ENCODE measurements at places on chromosomes 13 and 19.

GRCh38 chr13:42769650-42770049, 11.7 kb upstream of the FAM216B start:
- no peak for DNase-seq

DNA sequence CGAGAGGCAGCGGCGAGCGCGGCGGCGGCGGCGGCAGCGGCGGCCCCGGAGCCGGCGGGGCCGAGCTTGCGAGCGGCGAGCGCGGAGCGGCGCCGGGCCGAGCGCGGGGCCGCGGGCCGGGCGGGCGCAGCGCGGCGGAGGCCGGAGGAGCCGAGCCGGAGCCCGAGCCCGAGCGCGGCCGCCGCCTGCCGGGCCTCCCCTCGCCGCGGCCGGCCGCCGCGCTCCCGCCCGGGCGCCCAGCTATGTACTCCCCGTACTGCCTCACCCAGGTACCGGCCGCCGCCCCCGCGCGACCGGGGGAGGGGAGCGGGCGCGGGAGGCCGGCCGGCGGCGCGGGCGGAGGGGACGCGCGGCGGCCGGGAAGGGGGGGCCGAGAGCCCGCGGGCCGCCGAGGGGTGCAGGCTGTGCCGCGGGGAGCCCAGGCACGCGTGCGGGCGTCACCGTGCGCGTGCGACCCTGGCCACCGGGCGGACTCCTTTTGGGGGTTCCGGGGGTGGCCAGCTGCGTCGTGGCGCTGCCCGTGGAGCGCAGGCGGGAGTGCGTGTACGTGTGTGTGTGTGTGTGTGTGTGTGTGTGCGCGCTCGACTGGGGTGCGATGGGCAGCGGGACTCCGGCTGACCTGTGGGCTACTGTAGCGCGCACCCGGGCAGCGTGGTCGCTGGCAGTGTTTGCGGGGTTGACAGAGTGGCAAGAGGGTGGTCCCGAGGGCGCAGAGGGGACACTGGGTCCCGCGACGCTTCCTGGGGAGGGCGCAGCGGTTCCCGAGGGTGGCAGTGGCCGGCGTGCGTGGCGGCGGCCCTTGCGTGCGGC, 526 bp downstream of the NFIX start:
- no peak for DNase-seq

- DNase-seq: peak; percentile 47
These were observed 11.3 kb downstream of the PEAK3 start for GRCh38 chr19:2270423-2271233.

GRCh38 chr19:48940902-48941301, 7.4 kb downstream of the DHDH start:
- no peak for DNase-seq

- no peak for DNase-seq
These were observed 125.9 kb downstream of the SUCLA2 start for GRCh38 chr13:47875201-47875600.

GRCh38 chr19:17079710-17080439, 4.3 kb downstream of the MYO9B start:
- peak; percentile 49 for DNase-seq

DNA sequence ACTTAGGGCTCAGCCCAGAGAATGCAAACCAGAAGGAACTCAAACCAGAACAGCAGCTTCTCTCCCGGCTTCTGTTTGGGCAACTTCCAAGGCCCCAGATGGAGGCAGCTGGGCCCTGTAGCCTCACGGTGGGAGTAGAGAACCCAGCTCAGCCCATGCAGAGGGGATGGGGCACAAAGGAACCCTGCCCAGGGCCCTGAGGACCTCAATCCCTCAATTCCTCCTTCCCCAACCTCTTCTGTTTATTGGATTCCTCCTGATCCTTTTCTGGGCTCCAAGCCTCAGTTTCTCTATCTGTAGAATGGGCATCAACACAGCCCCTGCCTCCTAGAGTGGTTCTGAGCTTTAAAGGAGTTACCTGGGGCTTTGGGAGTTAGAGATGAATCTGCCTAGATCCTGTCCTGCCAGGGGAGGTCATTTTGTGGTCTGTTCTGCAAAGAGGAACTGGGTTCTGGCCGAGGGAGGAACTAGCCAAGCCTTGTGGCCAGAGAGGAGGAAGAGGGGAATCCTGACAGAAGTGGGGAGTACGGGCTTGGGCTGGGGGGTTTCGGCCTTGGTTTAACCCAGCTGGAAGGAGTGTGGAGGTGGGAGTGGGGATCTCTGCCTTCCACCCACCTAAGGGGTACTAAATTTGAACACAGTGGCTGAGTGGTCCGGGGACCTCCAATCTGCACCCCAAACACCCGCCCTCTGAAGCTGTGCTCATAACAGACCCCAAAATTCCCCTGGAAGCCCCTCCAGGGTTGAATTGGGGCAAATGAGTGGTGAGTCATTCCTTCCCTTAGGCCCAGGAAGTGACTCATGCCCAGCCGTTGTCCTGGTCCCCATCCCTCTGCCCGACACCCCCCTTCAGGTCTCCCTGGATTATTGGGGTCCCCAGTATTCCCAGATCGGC, 2.7 kb downstream of the ADGRE5 start:
- DNase-seq: peak; percentile 62

GRCh38 chr19:39582891-39583625, 19.3 kb upstream of the LGALS13 start:
- no peak for DNase-seq

GRCh38 chr13:38363219-38363618, 13.6 kb downstream of the UFM1 start:
- no peak for DNase-seq

DNA sequence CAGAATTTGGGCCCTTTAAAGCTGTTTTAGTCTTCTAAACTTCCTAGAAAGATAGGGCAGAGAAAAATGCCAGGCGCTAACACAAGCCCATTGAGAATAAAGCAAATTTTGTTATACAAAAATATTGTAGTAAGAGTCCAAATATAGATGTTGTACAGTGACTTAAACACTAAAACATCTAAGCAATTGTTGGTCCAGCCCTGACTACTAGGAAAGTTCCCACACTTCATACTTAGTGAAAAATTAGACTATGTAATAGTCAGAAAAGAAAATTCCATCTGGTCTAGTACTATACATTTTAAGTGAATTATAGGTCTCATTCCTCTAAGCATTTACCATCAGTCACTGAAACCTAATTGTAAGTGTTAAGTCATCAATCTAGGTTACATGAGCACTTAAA, 1518.3 kb upstream of the SLC10A2 start:
- DNase-seq: no peak

GRCh38 chr13:99467764-99468163, 33.5 kb upstream of the TM9SF2 start:
- no peak for DNase-seq

DNA sequence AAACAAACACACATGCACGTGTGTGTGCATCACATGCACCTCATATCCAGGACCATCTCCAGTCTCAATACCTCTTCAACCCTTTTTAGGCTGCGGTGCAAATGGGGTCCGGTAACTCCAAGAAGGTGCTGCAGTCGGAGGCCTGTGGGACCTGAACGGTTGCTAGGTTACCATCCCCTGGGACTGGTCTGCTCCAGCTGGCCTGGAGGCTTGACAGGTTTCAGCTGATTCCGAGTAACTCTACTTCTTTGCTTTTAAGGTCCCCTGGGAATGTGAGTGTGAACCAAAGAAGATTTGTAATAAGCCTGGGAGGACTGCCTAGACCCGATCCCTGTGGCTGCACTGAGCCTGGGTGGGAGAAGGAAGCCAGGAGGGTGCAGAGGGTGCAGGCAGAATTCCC, 117.5 kb downstream of the CCNA1 start:
- no peak for DNase-seq

GRCh38 chr19:51971624-51972023, 15.0 kb downstream of the ZNF350 start:
- DNase-seq: no peak

- DNase-seq: no peak
These were observed 20.7 kb downstream of the CLDN10 start for GRCh38 chr13:95573221-95573620.

DNA sequence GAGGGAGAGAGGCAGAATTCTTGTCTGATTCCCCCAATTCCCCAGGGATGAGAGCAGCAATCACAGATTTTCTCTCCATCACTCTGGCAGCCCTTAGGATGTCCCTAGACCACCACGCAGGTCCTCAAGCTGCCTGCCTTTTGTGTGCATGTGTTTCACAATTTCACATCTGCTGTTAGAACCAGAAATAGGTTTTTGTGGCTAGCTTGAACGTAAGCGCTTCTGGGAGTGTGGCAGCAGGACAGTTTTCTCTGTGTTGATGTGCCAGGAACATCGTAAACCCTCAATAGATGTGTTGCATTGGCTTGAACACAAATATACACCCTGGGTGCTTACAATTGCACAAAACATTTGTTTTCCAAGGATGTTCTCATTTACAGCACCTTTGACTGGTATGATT, 78.8 kb upstream of the TMTC4 start:
- DNase-seq: no peak

DNA sequence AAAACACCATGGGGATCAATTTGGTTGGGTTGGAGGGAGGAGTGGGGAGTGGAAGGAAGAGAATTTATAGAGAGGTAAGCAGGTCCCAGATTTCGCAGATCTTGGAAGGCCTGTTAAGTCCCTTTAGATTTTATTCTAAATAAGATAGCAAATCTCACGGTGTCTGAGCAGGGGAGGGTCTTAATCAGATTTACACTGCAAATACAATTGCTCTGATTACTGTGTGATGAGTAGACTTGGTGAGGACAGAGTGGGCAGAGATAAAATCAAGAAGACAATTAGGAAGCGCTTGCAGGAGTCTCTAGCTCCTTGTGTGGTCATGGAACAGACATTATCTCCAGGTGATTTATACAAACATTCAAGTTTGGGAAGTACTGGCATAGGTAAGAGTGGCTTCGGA, 126.0 kb downstream of the GPC6 start:
- DNase-seq: no peak

GRCh38 chr13:110432522-110432921, 125.4 kb downstream of the COL4A2 start:
- no peak for DNase-seq

GRCh38 chr13:62544928-62545327, 1129.3 kb upstream of the PCDH20 start:
- DNase-seq: no peak

DNA sequence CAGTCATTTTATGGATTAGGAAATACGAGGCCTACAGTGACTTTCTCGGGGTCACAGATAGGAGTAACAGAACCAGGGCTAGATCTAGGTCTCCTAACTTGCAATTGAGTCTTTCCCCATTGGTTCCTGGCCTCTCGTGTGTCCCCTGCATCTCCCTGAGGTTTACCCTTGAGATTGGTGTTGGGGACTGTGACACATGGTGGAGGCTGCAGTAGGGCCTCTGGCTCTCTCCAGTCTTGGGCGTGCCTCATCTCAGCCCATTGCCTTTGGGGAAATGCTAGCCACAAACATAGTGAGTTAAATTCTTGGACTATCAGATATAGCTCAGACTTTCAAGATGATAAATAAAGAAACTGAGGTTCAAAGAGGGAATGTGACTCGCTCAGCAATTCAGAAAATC, 212.1 kb downstream of the KCNRG start:
- no peak for DNase-seq

All from stimulated activated CD8-positive, alpha-beta memory T cell treated with anti-CD3 and anti-CD28 coated beads, Interleukin-12 subunit alpha, Interleukin-12 subunit beta, amount 100 ng/mL, for 1 hour (primary cell).